DMS79 (cell line): ENCODE measurements at places on chromosomes 1 and 21.

GRCh38 chr1:161115132-161115711 lies 2.6 kb downstream of the PFDN2 start:
- DNase-seq, result no peak

DNA sequence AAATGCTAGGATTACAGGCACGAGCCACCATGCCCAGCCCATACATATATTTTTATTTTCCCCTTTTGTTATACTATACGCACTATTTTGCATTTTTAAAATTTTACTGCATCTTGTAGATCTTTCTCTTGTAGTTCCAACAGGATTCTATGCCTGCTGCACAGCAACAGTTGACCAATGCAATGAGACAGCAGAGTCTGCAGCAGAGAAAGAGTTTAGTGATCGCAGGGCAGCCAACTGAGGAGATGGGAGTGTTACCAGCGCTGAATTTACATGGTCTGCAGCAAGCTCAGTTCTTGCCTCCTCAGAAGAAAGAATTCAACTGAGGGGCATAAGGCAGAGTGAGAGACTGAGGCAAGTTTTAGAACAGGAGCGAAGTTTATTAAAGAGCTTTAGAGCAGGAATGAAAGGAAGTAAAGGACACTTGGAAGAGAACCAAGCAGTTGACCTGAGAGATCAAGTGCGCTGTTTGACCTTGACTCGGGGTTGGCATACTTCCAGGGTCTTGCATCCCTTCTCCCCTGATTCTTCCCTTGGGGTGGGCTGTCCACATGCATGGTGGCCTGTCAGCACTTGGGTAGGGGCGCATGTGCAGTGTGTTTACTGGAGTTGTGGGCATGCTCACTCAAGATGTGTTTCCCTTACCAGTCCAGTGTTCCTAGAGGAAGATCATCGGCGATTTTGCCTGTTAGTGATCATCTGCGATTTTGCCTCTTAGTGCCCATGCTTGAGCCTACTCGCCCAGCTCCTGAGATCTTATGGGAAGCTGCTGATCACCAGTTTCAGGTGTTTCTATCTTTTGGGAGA lies 4.1 kb upstream of the MTOR start:
- no peak for DNase-seq

GRCh38 chr1:201350884-201351283 lies 26.6 kb downstream of the TNNT2 start:
- DNase-seq, result no peak

- DNase-seq, result no peak
Observed at GRCh38 chr1:39752703-39753102, 14.0 kb downstream of the PPIE start.

- DNase-seq, result no peak
Observed at GRCh38 chr1:95086949-95087533, 14.3 kb upstream of the ALG14 start.

GRCh38 chr1:156807627-156808026 lies 9.0 kb downstream of the SH2D2A start:
- no peak for DNase-seq

GRCh38 chr21:19557046-19557445 lies 1153.5 kb upstream of the TMPRSS15 start:
- DNase-seq, result no peak

GRCh38 chr1:29677028-29678024 lies 441.0 kb downstream of the PTPRU start:
- no peak for DNase-seq

DNA sequence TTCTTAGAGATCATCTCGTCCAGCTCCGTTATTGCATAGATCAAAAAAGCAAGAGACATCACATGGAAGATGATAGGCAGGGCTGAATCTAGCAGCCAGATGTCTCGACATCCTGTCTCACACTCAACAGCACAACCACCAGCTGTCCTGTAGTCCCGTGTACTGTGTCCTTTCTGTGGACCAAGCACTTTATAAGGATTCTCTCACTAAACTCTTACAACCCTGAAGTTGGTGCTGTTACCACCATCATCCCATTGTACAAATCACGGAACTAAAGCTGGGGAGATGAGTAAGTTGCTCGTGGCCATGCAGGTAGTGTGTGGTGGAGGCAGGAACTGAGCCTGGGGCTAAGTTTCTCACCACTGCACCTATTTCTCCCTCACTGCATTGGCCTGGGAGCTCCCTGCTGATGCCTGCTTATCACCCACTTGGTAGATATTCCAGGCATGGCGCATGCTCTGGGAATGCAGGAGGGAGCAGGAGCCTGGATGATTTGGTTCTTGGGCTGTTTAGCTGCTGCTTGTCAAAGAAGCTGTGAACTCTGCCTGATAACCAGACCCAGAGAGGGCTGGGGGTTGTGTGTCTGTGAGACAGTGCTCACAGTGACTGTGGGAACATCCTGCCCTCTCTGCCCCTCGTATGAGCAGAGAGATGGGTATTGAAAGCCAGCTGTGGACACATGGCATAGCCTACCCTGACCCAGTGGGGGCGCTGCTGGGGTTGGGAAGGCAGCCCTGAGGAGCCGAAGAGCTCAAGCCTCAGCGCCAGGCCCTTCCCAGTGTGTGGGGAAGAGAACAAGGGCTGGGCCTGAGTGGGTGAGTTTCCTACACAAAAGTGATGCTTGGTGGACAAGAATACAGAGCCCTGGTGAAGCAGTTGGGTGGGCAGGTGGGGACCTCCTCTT lies 13.6 kb downstream of the PPFIA4 start:
- no peak for DNase-seq

GRCh38 chr1:10087210-10087609 lies 54.5 kb downstream of the UBE4B start:
- no peak for DNase-seq

DNA sequence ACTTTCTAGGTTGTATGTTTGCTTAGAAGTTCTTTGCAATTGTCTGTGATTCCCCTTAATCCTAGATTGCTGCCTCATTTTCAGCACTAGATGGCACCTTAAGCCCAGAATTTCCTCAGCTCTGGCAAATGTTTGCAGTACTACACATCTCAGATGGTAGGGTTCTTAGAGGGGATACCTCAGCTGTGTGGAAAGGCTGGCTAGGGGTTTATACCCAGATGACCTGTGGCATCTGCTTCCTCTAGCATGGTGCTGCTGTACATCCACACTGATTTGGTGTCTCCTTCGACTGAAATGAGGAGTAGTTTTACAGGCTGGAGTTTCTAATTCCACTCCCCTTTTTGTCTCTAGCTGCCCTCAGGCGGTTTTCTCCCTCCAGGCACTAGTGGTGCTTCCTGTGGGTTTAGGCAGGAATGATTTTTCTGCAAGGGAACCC lies 23.5 kb downstream of the ASB17 start:
- DNase-seq, result no peak

GRCh38 chr1:233982827-233983518 lies 78.5 kb downstream of the SLC35F3 start:
- DNase-seq, result no peak

- DNase-seq, result peak; percentile 73
Observed at GRCh38 chr1:155080312-155081228, 1.9 kb downstream of the EFNA3 start.

- DNase-seq, result no peak
Observed at GRCh38 chr1:164767752-164768402, 208.9 kb downstream of the PBX1 start.

- no peak for DNase-seq
Observed at GRCh38 chr1:41807390-41807789, 111.3 kb downstream of the HIVEP3 start.

- no peak for DNase-seq
Observed at GRCh38 chr1:157105988-157106812, 6.6 kb upstream of the ETV3L start.

DNA sequence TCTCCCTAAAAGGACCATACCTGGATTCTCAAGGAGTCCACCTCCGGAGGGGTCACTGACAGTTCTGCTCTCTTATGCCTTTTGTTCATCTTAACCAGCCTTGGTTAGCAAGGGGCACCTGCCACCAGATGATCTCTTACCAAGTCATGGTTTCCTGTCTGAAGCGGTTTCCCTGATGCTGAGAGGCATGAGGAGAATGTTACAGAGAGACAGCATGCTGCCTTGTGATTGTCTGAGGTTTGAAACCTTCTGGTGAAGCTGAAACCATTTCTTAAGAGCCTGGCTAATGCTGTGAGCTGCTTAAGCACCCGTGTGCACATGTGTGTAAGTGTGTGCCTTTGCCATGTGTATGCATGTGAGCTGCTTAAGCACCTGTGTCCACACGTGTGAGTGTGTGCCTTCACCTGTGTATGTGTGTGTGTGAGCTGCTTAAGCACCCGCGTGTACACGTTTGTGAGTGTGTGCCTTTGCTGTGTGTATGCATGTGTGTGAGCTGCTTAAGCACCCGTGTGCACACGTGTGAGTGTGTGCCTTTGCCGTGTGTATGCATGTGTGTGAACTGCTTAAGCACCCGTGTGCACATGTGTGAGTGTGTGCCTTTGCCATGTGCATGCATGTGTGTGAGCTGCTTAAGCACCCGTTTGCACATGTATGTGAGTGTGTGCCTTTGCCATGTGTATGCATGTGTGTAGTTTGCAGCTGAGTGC lies 136.4 kb upstream of the COL6A1 start:
- no peak for DNase-seq

DNA sequence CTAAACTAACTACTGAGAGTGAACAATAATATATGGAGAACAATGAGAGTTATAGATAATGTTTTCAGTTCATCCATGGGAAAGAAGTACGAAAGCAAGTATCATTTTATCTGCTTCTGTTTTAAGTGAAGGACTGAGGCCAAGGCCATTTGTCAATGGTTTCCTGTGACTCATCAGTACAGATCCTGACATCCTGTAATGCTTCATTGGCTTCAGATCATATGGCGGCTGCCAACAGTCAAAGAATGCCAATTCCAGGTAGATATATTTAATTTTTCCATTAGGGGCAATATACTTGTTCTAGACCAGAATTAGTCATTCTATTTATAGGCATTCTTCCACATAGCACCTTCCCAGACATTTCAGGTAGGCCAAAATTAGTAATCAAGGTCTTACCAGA lies 97.3 kb downstream of the USH2A start:
- DNase-seq, result no peak

DNA sequence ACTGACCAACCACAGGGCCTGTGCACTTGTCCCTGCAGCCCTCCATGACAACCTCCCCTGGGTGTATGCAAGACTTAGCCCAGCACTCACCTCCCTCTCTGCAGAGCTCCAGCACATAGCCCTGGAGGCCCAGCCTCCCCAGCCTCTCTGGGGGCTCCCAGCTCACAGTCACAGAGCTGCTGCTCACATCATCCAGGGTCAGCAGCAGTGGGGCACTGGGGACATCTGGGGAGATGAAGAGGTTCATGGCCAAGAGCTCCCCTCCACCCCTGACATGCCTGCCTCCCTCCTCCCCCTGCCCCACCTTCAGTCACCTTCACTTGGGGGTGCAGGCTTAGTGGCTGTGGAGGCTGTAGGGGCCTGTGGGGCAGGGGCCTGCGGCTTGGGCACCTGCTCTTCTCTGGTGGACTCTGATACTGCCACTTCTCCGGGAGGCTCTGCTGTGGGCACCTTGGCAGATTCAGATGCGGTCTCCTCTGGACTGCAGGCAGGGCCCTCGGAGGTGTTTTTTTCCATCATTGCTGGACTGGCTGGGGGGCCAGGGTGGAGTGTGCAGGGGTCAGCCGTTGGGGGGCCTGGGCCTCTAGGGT lies at the start of gene MYBPH:
Gene MYBPH (minus strand): TSS at position 590 of the 590 bp plus-strand sequence. CDS start 71 bp downstream, at position 519.
- no peak for DNase-seq

DNA sequence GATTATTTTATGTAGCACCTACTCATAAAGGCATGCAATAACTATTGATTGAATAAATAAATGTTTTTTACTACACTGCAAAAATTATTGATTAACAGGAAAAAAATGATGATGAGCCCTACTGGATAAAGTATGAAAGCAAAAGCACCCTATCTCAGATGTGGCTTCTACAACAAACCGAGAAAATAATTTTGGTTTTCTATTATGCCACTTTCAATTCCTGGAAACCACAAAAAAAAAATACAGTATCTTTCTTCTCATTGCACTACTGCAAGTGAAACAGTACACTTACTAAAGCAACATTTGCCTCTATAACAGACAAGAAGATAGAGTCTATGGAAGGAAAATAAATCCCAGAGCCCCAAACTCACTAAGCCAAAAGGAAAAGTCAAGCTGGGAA lies 1882.4 kb downstream of the NCAM2 start:
- no peak for DNase-seq

DNA sequence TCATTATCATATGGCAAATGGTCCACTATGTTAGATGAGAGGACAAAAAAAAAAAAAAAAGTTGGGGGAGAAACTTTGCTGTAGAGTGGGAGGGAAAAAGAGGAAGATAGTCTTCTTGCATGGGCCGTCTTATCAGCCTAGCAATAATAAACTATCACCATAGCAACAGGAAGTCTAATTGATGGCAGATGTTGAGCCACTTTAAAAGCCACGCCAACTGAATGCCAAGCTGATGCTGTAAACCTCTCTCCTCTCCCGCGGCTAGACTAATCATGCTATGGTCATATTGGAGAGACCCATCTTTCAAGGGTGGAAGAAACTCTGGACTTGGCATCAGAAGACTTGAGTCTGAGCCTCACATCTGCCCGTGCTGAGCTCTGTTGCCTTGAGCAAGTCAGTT lies 122.2 kb upstream of the HOOK1 start:
- peak; percentile 25 for DNase-seq

- no peak for DNase-seq
Observed at GRCh38 chr1:151705753-151706463, 10.7 kb downstream of the CELF3 start.

DNA sequence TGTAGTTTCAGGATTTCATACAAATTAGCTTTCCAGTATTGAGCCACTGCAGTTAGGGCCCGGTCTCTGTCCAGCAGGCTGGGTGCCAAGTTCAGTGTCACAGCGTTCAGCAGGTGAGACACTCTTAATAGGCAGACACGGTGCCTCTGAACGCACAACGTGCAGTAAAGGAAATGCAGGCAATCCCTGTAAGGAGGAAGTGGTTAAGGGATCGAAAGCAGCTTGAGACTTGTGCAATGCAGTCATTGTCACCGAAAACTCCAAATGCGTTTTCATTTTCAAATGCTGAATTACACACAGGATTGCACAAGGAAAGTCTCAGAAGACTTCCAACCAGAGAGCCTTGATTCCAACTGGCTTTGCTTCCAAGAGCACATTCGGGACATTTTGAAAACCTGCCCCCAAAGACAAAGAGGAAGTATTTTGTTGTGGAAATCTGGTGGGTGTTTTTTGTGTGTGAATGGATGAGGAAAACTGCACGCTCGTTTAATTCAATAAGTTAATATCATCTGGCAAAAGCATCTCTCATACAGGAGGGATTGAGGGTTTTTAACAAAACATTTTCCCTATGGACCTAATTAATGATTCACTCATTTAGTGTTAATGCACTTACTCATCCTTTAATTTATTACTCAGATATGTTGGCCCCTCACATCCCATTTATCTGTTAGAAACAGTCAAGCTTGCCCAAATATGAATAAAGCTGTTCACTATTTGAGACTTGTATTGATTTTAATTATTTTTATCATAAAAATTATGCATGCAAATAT lies 61.6 kb downstream of the PTGS2 start:
- DNase-seq, result no peak

DNA sequence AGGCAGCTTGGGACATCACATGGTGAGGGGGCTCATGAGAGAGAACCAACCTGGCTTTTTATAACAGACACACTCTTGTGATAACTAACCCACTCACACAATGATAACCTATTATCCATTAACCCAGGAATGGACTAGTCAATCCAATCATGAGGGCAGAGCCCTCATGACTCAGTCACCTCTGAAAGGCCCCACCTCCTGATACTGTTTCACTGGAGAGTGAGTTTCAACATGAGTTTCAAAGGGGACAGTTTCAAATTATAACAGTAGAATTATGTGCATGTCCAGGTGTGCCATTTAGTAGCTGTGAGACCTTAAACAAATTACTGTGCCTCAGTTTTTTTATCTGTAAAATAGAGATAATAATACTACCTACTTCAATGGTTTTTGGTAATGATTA lies 47.6 kb upstream of the PPP2R5A start:
- no peak for DNase-seq
